ENCODE measurements at places on chromosomes 3 and 15. TPM values are rescaled to one million over a fixed set of nuclear protein-coding genes. Genes with fewer than 3 reads are reported as not detected.

- no peak overlapping the region for H3K4me3 ChIP-seq
- DNase-seq, result no peak
- H3K27ac ChIP-seq, result no peak overlapping the region
- no peaks in the 10 kb centered on the region for H3K4me1 ChIP-seq
Measured at GRCh38 chr3:159186581-159186980, 384.7 kb downstream of the MFSD1 start.

The GUCA1C gene
- total RNA-seq, result not detected

The C3orf49 gene
- not detected for total RNA-seq

- no peak for DNase-seq
- H3K36me3 ChIP-seq, result no peaks in the 10 kb centered on the region
- no peak overlapping the region for H3K27ac ChIP-seq
- no peaks in the 10 kb centered on the region for H3K4me1 ChIP-seq
Measured at GRCh38 chr3:55000546-55000945, 72.7 kb upstream of the LRTM1 start.

- no peak for DNase-seq
- peaks cover 85% of the 10 kb centered on the region for H3K4me1 ChIP-seq
- peaks cover 3% of the 10 kb centered on the region for H3K27me3 ChIP-seq
- H3K27ac ChIP-seq, result no peak overlapping the region
- peaks cover 6% of the 10 kb centered on the region for H3K36me3 ChIP-seq
Measured at GRCh38 chr3:66492672-66493071, 8.2 kb downstream of the LRIG1 start.

GRCh38 chr3:45679805-45680204, 9.4 kb upstream of the SACM1L start:
- peaks cover 45% of the 10 kb centered on the region for H3K4me1 ChIP-seq

DNA sequence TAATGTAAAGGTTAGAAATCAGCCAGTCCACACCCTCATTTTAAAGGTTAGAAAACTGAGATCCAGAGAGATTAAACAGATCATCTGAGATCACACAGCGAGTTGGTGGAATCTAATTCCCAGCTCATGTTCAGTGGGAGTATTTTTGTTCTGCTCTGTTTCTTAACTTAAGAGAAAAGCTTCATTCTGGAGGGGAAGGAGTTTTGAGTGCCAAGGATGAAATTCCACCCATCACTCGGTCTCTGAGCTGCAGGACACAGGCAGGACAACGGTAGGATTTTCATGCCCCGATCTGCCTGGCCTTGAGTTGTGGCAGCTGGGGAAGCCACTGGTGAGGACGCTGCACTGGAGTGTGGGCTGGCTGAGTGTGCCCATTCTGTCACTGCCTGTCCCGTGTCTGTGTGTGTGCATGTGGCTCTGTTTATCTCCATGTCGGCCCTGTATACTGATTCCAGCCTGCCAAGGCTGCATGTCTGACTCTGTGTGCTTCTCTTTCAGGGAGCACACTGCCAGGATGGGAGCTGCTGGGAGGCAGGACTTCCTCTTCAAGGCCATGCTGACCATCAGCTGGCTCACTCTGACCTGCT, 94.3 kb downstream of the CEMIP start:
- no peak overlapping the region for H3K27ac ChIP-seq
- DNase-seq, result no peak
- no peaks in the 10 kb centered on the region for H3K36me3 ChIP-seq
- H3K27me3 ChIP-seq, result peaks cover 7% of the 10 kb centered on the region
- no peaks in the 10 kb centered on the region for H3K4me1 ChIP-seq
